ENCODE measurements at places on chromosomes 7 and 10.

GRCh38 chr7:27670177-27670576 is 7.5 kb upstream of the HIBADH start:
- DNase-seq: no peak

DNA sequence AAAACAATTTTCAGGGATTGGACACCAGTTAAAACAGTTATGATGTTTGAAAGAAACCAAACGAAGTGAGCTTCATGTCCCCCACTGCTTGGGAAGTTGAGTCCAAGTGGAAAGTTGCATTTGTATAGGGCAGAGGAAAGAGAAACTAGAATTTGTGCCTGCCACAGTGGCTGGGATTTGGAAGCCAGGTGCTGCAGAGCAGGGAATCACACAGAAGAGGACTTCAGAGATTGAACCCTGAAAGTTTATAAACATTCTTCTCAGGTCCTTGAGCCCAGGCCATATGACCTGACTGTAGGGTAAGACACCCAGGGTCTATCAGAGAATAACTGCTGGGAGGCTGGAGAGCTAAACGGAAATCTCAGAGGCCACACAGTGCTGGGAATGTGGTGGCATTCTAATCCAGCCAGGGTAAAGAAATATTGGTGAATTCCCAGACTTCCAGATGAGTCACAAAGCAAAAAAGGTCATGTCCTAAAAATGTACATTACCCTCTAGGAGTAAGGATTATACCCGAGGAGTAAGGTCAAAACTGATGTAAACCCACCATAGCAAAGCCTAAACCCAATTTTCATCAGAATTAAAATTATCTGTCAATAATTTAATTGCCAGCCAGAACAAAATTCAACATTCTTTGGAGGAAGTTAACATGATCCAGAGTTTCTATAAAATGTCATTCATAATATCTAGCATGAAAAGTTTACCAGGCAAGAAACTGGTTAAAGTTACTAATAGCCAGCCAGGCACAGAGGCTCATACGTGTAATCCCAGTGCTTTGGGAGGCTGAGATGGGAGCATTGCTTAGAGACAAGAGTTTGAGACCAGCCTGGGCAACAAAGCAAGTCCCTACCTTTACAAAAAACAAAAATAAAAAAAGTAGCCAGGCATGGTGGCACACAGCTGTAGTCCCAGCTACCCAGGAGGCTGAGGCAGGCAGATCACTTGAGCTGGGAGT is 31.2 kb downstream of the TOMM7 start:
- DNase-seq: no peak

DNA sequence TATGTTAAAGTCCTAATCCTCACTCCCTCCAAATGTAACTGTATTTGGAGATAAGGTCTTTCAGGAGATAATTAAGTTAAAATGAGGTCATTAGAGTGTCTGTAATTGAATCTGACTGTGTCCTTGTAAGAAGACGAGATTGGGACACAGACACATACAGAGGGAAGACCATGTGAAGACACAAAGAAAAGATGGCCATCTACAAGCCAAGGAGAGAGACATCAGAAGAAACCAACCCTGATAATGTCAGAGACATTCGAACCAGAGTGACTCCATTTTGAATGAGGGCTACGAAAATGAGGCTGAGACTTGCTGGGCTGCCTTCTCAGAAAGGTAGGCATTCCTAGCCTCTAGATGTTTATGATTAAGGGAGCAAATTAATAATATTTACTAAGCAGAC is 542 bp upstream of the SAMD9L start:
- DNase-seq: no peak

- DNase-seq: no peak
Observed at GRCh38 chr10:113929522-113929921, 75.1 kb downstream of the NHLRC2 start.

DNA sequence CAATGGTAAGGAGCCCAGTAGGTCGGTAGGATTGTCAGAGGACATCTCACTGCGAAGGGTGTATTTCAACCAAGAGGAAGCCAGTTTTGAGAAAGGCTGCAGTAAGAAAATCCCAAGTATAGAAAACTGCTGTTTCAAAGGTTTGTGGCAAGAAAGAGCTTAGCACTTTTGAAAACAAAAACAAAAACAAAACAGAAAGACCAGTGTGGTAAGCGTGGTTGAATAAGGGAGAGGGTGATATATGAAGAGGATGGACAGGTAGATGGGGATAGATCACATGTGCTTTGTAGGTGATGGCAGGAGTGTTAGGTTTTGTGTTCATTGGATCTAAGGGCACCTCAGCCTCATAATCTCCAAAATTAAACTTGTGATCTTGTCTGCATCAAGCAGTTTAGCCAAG is 141.6 kb upstream of the WNT16 start:
- DNase-seq: no peak

DNA sequence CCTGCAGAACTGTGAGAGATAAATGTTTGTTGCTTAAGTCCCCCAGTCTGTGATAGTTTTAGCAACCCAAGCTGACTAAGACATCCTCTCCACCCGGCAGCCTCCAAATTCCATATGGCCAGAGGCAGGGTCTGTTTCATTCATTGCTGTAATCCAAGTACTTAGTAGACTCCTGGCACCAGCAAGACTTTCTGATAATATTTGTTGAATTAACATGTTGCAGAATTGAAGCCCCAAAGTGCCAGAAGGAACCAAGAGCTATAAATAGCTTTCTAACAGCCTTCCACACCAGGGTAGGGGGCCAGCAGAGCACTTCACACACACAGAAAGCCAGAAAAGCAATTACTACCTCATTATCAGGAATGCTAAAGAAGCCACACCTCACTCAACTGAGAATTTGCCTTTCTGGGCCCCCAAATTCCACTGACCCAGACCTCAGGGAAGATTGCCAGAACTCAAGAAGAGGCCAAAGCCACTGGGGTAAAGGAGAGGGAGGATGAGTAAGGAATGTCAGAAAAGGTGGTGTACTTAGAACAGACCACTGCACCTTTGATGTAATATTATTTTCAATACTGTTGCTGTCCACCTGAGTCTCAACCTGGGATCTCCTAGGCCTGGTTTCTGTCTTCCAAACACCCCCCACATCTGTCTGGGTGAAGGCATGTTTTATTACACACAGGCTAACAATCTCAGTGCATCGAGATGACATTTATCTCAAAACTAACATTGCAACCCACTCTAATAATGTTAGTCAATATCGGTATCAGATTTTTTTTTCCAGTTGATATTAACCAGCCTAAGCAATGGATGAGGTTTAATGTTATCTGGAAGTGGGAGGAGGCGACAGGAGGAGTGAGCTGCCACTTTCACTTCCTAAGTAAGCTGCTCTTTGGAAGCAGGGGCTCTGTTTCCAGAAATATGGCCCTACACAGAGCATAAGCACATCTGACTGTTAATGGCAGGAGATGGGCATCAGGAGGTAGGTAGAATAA is 5.5 kb downstream of the NOD1 start:
- DNase-seq: no peak

- no peak for DNase-seq
Observed at GRCh38 chr10:44775402-44775741, 135.8 kb upstream of the TMEM72 start.

- peak; percentile 5 for DNase-seq
Observed at GRCh38 chr7:159019111-159019510, 125.6 kb downstream of the VIPR2 start.

- DNase-seq: no peak
Observed at GRCh38 chr7:37671876-37672275, 11.7 kb upstream of the GPR141 start.

DNA sequence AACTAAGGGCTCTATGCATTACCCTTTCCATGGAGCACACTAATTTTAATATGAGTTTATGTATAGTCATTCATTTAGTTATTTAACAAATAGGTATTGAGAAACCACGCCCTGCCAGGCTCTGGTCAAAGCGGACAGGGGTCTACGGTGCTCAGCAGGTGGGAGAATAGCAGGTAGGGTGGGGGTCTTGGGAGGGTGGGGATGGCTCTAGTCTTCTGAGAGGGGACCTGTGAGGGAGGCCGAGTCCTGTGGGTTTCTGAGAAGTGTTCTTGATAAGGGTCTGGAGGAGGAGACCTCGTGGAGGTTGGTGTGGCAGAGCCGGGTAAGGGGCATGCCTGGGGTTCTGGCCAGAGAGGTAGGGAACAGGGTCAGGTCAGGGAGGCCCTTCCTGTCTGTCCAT is 1.1 kb downstream of the WDFY4 start:
- no peak for DNase-seq

DNA sequence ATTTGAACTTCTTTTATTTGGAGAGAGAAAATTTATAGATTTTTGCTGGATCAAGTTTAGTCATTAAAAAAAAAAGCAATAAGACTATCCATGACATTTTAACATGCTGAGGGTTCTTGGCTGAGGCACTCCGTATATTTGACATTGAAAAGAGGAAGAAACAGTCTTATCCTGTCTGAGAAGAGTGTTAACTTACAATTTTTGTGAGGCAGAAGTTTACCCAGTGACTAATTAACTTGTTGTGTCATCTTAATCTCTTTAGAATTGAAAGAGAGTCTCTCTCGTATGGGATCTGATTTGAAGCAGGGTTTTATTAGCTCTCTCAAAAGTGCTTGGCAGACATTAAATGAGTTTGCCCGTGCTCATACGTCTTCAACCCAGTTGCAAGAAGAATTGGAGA is 39.3 kb downstream of the SEC23IP start:
- no peak for DNase-seq

DNA sequence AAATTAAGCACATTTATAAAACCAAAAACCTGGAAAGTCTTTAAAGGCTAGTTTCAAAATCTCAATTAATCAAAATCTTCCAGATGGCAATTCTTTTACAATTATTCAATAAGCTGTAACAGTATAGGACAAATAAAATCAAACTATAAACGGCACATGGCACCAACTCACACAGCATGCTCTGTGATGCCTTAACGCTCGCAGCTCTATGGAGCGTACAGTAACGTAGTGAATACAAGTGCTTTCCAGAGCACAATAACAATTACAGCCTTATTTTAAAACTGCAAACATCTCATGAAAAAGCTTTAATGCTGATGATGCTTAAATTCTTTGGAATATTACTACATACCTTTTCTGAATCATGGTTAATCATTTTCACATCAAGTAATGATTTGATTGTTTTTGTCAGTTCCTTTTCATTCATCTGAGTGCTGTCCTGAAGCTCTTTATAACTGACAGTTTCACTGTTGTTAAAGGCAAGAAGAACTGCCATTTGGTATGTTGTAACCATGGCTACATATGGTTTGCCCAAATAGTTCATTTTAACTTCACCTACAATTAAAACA is 74.2 kb downstream of the CUL2 start:
- DNase-seq: no peak

DNA sequence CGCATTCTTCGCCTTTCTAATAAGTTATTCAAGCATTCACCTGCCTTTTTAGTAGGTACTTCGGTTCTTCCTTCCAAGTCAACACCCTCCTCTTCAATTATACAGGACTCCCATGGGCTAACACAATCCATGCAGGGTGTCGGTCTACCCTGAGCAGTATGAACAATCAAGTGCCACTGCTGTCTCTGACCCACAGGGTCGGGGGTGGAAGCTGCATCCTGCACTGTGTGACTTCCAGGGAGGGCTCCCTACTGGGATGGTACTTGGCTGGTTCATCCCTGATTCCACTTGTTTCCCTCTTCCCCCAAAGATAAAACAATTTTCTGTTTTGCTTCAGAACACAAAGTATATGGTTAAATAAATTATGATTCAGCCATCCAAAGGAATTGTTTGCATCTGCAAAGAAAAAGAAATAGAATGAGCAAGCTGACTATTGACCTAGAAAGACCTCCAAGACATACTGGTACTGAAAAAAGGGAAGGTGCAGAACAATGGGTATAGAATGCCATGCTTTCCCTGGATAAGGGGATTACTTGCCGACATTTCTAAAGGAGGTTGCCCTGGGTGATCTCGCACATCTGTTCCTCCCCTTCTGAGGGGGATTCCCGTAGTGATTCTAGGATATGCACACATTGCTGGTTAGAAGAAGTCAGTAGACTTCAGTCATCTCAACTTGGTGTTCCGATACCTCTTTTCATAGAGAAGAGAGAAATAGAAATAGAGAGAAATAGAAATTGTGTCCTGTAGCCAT is 89.1 kb upstream of the AGR3 start:
- DNase-seq: no peak

DNA sequence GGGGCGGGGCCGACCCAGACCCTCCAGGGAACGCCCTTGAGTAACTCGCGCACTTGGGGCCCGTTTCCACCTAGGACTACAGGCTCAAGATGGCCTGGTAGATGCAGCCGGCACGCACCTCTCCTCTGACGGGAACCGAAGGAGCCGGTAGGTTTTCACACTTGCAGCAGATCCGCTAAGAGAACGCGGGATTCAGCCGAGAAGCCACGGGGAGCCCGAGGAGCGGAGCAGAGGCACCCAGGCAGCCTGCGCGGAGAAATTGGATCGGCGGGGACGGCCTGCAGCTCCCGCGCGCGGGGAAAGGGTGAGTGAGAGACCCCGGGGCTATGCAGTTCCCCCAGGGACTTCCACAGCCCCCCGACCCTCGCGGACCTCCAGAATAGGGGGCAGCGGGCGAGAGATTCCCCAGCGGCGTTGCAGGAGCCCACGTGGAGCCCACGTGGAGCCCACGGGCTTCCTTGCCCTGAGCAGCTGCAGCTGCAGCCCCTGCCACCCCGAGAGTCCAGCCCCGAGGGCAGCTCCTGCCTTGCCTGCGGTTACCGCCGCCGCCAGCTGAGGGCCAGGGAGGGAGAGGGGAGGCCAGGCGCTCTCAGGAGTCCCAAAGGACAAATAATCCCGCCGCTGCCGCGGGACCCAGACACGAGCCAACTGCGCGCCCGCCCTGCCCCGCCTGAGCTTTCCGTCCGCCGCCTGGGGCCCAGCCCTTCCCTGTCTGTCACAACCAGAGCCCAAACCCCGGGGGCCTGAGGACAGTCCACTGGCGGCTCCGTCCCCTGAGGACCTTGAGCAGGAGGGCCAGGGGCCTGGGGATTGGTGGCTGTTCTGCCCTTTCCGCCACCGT is 13.1 kb downstream of the IFT22 start:
- no peak for DNase-seq

All from left ventricle myocardium inferior (tissue), 1 donor.